ENCODE measurements at places on chromosomes 5 and 9. TPM values are rescaled to one million over a fixed set of nuclear protein-coding genes. Genes with fewer than 3 reads are reported as not detected.

The ROR2 gene
- total RNA-seq = 15.7 TPM

The PIP5K1B gene
- total RNA-seq = 0.20 TPM

DNA sequence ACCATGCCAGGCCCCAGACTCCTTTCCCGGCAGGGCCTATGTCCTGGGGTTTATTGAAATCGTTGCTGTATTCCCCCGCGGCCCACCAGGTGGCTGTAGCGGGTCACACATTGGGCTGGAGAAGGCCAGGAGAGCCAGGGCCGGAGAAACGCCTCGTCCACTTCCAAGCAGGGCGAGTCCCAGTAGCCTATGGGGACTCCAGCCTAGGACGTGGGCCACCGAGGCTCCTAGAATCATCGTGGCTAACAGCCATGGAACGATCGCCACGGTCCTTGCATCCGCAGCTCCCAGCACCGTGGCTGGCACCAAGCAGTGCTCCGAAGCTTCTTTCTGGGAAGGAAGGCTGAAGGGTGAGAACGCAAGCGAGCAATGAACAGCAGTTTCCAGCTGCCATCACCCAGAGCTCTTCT is 87.7 kb downstream of the ENTREP1 start:
- peak; percentile 51 for DNase-seq

- peak; percentile 51 for DNase-seq
Measured at GRCh38 chr9:112793213-112793810, 42.8 kb downstream of the SNX30 start.

GRCh38 chr5:73786043-73786831 is 160.2 kb downstream of the ARHGEF28 start:
- DNase-seq = no peak

DNA sequence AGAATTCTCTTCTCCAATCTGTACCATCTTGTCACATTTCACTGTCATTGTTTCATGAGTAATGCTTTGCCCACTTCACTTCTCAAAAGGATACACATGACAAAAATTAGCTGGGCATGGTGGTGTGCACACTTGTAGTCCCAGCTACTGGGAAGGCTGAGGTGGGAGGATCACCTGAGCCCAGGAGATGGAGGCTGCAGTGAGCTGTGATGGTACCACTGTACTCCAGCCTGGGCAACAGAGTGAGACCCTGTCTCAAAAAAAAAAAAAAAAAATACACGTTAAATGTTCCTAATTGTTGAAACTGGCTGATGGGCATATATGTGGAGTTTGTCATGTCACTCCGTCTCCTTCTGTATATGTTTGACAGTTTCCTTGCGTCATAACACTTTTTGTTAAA is 36.3 kb upstream of the HSD17B3 start:
- DNase-seq = no peak

DNA sequence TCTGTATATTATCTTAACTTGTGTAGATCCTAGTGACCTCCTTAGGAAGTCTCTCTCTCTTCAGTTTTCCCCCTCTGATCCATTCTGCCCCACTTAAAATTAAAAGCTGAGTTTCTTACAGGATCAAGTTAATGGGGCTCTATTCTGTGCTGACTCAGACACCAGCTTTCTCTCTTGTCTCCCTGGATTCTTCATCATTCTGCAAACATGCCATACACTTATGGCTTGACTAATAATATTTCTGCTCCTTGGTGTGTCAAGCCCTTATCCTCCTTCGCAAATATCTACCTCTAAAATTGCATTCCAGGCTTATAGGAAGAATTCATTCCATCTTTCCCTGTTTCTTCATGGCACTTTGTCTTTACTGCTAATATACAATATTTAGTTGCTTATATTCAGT is 18.1 kb downstream of the LRRC70 start:
- DNase-seq = no peak

DNA sequence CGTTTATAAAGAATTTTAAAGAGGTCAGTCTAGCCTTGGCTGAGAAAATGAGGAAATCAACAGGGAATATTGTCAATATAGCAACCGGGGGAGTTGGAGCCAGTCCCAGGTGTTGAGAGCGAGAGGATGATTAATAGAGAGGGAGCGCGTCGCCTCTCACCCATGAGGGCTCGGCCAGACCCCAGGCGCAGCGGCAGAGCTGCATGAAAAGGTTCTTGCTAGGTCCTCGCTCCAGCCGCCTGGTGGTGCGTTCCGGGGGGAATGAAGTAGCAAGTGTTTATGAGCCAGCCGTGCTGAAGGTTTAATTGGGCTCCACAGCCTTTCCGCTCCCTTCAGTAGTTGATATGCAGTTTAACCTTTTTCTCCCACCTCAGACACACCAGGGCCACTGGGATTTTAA is 167.3 kb upstream of the IRX1 start:
- no peak for DNase-seq

- no peak for DNase-seq
Measured at GRCh38 chr9:1300941-1301340, 250.8 kb downstream of the DMRT2 start.

Measured in HCT116 (cell line).